ENCODE measurements at places on chromosomes 11 and 22. TPM values are rescaled to one million over a fixed set of nuclear protein-coding genes. Genes with fewer than 3 reads are reported as not detected.

Gene ELF5
- total RNA-seq: not detected

Gene CARD18
- total RNA-seq: not detected

Gene SLC22A12
- not detected for total RNA-seq

Gene CASP4
- 1.9 TPM for total RNA-seq

Gene CALCA
- not detected for total RNA-seq

Gene OR52I2
- total RNA-seq: not detected

Gene ME3
- 170 TPM for total RNA-seq

Gene ROM1
- total RNA-seq: 0.94 TPM

Gene MOGAT2
- total RNA-seq: not detected

Gene CHRDL2
- total RNA-seq: not detected

All from parietal lobe (tissue), 2 donors.